ENCODE measurements at places on chromosomes 4 and X. TPM values are rescaled to one million over a fixed set of nuclear protein-coding genes. Genes with fewer than 3 reads are reported as not detected.

Gene HTN3
- total RNA-seq = not detected

GRCh38 chrX:13467243-13467642 is 102.2 kb upstream of the EGFL6 start:
- H3K27me3 ChIP-seq = no peaks in the 10 kb centered on the region
- no peaks in the 10 kb centered on the region for H3K4me1 ChIP-seq
- H3K27ac ChIP-seq = no peak overlapping the region
- H3K4me3 ChIP-seq = no peak overlapping the region
- DNase-seq = no peak

DNA sequence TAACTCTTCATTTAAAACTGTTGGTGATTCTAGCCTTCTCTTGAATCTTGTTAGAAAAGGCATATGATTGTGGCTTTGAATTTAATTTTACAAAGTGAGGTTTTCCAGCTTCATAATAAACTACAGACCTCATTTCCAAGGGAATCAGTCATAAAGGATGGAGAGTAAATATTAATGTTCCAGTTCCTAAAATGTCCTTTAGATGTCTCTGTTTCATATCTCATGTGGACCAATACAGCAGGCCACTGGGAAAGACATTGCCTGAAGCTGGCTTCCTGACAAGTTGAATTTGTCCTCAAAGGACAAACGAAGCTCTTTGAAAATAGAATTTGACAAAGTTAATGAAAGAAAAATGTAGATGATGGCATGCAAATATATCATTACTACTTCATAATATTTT is 125.4 kb downstream of the ZNF330 start:
- no peaks in the 10 kb centered on the region for H3K27me3 ChIP-seq
- H3K27ac ChIP-seq = no peak overlapping the region
- H3K4me3 ChIP-seq = no peak overlapping the region
- no peaks in the 10 kb centered on the region for H3K4me1 ChIP-seq
- no peaks in the 10 kb centered on the region for H3K36me3 ChIP-seq
- DNase-seq = peak; percentile 53

- H3K27ac ChIP-seq = peak overlapping the region; percentile 81
- H3K36me3 ChIP-seq = no peaks in the 10 kb centered on the region
- no peaks in the 10 kb centered on the region for H3K27me3 ChIP-seq
Observed at GRCh38 chrX:6849716-6850414, 297.6 kb upstream of the STS start.

DNA sequence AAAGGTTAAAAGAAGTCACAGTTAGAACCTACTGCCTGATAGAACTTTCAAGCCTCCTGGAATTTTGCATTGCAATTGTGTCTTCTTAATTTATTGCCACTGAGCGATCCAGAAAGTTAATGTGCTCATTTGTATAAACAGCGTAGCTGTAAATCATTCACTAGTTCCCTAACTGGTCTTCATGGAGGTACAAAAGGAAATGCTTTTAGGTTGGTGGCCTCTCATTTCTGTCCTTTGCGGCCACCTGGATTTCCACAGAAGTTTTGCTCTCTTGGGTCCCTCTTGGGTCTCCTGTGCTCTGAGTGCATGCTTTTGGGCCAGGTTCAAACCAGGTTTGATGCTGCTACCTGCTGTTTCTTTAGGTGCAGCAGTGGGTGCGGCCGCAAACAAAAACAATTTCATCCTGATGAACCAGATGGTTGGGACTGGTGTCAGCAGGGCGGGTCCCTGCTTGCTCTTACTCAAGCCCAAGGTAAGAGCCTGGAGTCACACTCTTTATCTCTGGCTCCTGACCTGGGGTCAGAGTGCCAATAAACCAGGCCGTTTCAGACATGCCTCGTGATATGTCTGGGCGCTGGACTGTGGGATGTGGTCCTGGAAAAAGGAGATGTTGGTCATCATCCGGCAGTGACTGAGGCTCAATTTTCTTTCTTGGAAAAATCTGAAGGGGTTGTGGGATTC is 270.1 kb downstream of the PTTG2 start:
- H3K4me3 ChIP-seq = no peak overlapping the region
- no peaks in the 10 kb centered on the region for H3K27me3 ChIP-seq
- no peak for DNase-seq
- no peaks in the 10 kb centered on the region for H3K36me3 ChIP-seq
- no peak overlapping the region for H3K27ac ChIP-seq
